ENCODE measurements at places on chromosomes 11 and 22. TPM values are rescaled to one million over a fixed set of nuclear protein-coding genes. Genes with fewer than 3 reads are reported as not detected.

DNA sequence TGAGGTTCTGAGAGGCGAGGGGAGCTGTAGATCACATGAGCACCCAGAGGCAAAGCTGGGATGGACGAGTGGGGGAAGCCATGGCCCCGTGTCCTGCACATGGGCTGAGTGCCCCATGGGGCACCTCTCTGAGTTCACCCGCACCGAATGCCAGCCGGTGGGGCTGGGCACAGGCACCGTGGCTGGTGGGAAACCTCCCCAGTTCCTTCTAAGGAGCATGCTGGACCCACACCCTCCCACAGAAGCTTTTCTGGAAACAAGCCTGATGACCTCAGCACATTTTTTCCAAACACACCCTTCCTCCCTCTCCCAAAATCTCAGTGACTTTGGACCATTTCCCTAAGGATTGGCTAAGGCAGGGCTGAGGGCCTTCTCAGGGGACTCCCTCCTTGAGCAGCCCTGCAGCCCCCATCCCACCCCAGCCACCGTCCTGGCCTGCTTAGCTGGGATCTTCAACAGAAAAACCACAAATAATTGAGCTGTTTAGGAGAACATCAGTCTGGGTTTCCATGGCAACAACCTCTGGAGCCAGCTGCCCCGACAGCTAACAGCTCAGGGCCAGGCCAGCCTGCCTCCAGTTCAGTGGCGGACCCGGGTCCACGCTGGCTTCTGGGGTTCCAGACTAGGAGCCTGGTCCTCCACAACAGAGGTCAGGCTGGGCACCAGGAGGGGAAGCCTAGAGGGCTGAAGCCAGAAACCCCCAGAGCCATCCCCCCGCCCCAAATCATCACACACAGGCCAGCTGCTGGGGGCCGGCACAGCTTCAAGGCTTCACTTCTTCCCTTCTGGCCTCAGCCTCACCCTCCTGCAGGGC is 18.1 kb upstream of the LINC01488 start:
- no peak overlapping the region for H3K27ac ChIP-seq
- H3K4me1 ChIP-seq: no peaks in the 10 kb centered on the region
- DNase-seq: no peak
- no peaks in the 10 kb centered on the region for H3K27me3 ChIP-seq
- H3K4me3 ChIP-seq: no peak overlapping the region
- H3K36me3 ChIP-seq: no peaks in the 10 kb centered on the region

GRCh38 chr11:115266066-115266639 is 238.1 kb downstream of the CADM1 start:
- H3K4me1 ChIP-seq: no peaks in the 10 kb centered on the region
- no peak overlapping the region for H3K4me3 ChIP-seq

Gene MRGPRX4
- total RNA-seq: not detected

- no peaks in the 10 kb centered on the region for H3K27me3 ChIP-seq
- H3K36me3 ChIP-seq: peaks cover 30% of the 10 kb centered on the region
These were observed 23.1 kb downstream of the PIH1D2 start for GRCh38 chr11:112050721-112051120.

DNA sequence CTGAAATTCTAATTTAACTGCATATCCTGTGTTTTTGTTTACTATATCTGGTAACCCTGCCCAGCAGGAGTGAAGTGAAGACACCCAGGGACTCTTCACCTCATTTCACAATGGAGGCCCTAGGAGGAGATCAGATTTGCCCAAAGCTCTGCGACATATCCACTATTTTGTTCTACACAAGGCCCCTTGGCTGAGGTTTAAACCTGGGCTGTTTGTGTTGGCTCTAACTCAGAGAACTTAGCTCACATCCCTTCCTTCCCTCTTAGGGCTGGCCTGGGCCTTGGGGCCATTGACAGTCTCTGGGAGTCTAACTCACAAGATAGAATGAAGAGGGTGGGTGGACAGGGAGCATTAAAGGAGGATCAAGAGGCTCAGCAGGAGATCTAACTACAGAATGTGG is 8.2 kb upstream of the PLA2G3 start:
- H3K27ac ChIP-seq: no peak overlapping the region
- no peaks in the 10 kb centered on the region for H3K36me3 ChIP-seq

- H3K4me1 ChIP-seq: no peaks in the 10 kb centered on the region
- no peaks in the 10 kb centered on the region for H3K36me3 ChIP-seq
- no peaks in the 10 kb centered on the region for H3K27me3 ChIP-seq
- no peak overlapping the region for H3K27ac ChIP-seq
- no peak overlapping the region for H3K4me3 ChIP-seq
These were observed 58.6 kb downstream of the CYB5R2 start for GRCh38 chr11:7614656-7615055.

Gene HORMAD2
- total RNA-seq: not detected

Gene KRTAP5-2
- not detected for total RNA-seq

DNA sequence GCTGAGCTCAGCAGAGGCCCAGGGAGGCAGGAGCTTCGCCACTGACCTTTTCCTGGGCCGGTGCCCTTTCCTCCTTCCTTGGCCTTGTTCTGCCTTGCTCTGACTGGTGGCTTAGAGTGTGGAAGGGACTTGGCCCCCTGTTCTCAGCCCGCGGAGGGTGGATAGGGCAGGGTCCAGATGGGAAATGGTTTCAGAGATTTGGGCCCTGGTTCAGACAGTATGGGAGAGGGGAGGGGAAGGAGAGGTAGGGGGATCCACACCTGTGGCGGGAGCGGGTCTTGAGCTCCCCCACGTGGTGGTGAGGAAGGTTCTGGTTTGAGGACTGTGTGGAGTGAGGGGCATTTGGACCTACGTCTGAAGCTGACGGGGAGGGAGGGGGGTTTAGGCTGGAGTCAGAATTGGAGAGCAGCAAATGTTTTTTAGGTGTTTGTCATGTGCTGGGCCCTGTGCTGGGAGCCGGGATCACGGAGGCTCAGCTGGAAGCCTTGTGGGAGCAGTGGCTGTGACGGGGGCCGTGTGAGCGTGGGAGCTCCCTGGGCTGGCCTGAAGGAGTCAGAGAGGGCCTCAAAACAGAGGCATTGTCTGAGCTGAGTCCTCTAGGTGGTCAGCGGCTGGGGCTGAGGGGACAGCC is 27.2 kb downstream of the SHANK3 start:
- no peaks in the 10 kb centered on the region for H3K36me3 ChIP-seq
- peak; percentile 64 for DNase-seq
- no peaks in the 10 kb centered on the region for H3K4me1 ChIP-seq
- no peak overlapping the region for H3K4me3 ChIP-seq

Gene KAT5
- total RNA-seq: 23.9 TPM

Gene GRM5
- not detected for total RNA-seq

DNA sequence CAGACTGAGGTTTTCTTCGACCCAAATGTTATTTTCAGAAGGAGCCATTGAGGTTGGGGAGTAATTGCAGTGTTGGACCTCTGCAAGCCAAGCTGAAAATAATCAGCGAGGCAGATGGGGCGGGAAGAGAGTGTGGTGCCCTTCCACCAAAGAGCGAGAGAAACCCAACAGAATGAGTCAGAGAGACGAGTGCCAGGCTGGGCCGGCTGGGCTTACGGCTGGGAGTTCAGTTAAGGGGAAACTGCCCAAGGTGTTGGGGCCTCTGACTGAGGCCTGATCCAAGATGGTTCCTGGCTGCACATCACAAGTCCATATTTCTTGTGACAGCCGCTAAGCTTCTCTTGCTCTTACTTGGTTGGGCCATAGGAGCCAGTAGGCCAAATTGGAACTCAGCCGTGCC is 30.4 kb upstream of the CREB3L1 start:
- no peaks in the 10 kb centered on the region for H3K36me3 ChIP-seq
- DNase-seq: no peak

Gene MPPED2
- not detected for total RNA-seq

- no peaks in the 10 kb centered on the region for H3K4me1 ChIP-seq
- H3K36me3 ChIP-seq: no peaks in the 10 kb centered on the region
- no peaks in the 10 kb centered on the region for H3K27me3 ChIP-seq
- no peak overlapping the region for H3K27ac ChIP-seq
- H3K4me3 ChIP-seq: no peak overlapping the region
These were observed 40.3 kb downstream of the RIBC2 start for GRCh38 chr22:45453764-45454163.

Gene AASDHPPT
- total RNA-seq: 127 TPM

- no peaks in the 10 kb centered on the region for H3K36me3 ChIP-seq
- H3K4me1 ChIP-seq: peaks cover 62% of the 10 kb centered on the region
- H3K27ac ChIP-seq: no peak overlapping the region
- H3K27me3 ChIP-seq: no peaks in the 10 kb centered on the region
- DNase-seq: no peak
- peak overlapping the region; percentile 67 for H3K4me3 ChIP-seq
These were observed 812 bp downstream of the JAM3 start for GRCh38 chr11:134069426-134070341.

- H3K27me3 ChIP-seq: no peaks in the 10 kb centered on the region
- no peaks in the 10 kb centered on the region for H3K4me1 ChIP-seq
- H3K27ac ChIP-seq: no peak overlapping the region
- no peak for DNase-seq
- H3K36me3 ChIP-seq: no peaks in the 10 kb centered on the region
- H3K4me3 ChIP-seq: no peak overlapping the region
These were observed 3.8 kb downstream of the SMTNL1 start for GRCh38 chr11:57541169-57541568.

- no peaks in the 10 kb centered on the region for H3K36me3 ChIP-seq
- H3K4me3 ChIP-seq: no peak overlapping the region
- no peaks in the 10 kb centered on the region for H3K27me3 ChIP-seq
- no peak for DNase-seq
- H3K27ac ChIP-seq: no peak overlapping the region
These were observed 707.5 kb upstream of the LUZP2 start for GRCh38 chr11:23789200-23789853.

Gene PANX1
- total RNA-seq: 15.4 TPM

- no peaks in the 10 kb centered on the region for H3K36me3 ChIP-seq
- no peaks in the 10 kb centered on the region for H3K27me3 ChIP-seq
- no peak for DNase-seq
- H3K4me3 ChIP-seq: no peak overlapping the region
- H3K4me1 ChIP-seq: peaks cover 17% of the 10 kb centered on the region
These were observed 722 bp upstream of the KRTAP5-2 start for GRCh38 chr11:1598816-1599215.

Gene SLC5A12
- total RNA-seq: not detected

Gene ADM2
- total RNA-seq: 1.4 TPM

Gene FZD4
- total RNA-seq: 1.8 TPM

- no peaks in the 10 kb centered on the region for H3K36me3 ChIP-seq
- no peak overlapping the region for H3K27ac ChIP-seq
- DNase-seq: peak; percentile 74
- H3K4me1 ChIP-seq: peaks cover 25% of the 10 kb centered on the region
- H3K27me3 ChIP-seq: no peaks in the 10 kb centered on the region
These were observed 1.4 kb upstream of the NEFH start for GRCh38 chr22:29478326-29479276.

DNA sequence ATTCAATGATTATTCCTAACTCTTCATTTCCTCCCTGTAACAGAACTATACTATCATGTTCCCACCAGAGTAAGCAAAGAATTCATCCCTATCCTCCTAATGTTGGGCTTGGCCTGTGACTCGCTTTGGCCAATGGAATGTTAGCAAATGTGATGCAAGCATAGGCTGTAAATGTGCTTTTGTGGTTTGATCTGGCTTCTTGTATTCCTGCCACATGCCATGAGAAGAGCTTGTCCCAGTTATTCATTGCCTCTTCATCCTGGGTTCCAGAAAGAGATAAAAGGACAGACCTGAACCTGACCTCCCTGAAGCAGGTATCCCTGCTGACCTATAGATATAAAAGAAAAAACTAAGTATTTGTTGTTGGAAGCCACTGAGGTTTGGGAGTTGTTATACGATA is 51.0 kb downstream of the SYTL2 start:
- no peak overlapping the region for H3K4me3 ChIP-seq
- no peak for DNase-seq
- H3K4me1 ChIP-seq: no peaks in the 10 kb centered on the region
- H3K36me3 ChIP-seq: no peaks in the 10 kb centered on the region
- H3K27me3 ChIP-seq: no peaks in the 10 kb centered on the region

DNA sequence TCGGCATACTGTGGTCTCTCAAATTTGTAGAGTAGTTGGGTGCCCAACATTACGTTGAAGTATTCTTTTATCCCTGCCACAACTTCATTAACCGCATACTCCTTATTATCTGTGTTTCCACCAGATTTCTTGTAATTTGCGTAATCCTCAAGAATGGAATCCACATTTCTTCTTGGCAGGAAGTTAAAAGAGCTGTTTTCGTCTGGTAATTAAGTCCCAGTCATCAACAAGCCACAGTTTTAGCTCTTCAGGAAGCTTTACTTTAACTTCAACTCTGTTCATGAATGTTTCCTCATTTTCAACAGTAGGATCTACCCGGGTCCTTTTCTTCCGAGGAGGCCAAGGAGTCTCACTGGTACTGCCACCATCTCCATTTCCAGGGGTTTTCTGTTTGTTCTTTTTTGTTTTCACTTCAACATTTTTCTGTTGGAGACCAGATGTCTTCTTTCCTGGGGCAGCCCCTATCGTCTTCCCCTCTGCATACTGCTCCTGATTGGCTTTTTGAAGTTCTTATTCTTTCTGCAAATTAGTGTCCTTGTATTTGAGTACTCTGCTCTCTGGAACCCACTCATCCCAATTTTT is 30.3 kb downstream of the PDE3B start:
- H3K27ac ChIP-seq: no peak overlapping the region
- H3K4me1 ChIP-seq: no peaks in the 10 kb centered on the region
- H3K27me3 ChIP-seq: no peaks in the 10 kb centered on the region
- H3K36me3 ChIP-seq: no peaks in the 10 kb centered on the region

Gene SYTL2
- total RNA-seq: 0.69 TPM

DNA sequence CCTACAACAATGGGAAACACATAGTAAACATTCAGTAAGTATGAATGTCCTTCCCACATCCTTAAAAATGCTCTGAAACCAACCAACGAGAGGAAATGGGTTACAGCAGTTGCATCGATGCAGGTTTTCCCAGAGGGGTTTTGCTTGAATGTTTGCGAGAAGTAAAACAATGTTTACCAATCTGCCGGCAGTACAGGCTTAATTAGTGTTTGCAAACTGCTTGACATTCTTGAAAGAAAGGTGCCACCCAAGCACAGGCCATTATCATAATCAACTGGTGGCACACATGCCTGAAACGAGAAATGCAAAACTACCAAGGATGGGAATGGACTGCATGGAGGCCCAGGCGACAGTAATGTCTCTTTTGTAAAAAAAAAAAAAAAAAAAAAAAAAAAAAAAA is 27.1 kb upstream of the OPCML start:
- no peaks in the 10 kb centered on the region for H3K27me3 ChIP-seq
- no peaks in the 10 kb centered on the region for H3K36me3 ChIP-seq
- no peak overlapping the region for H3K4me3 ChIP-seq
- no peaks in the 10 kb centered on the region for H3K4me1 ChIP-seq
- no peak for DNase-seq
